ENCODE measurements at places on chromosomes 5 and 9. TPM values are rescaled to one million over a fixed set of nuclear protein-coding genes. Genes with fewer than 3 reads are reported as not detected.

The B4GALT1 gene
- 42.3 TPM for total RNA-seq

- no peak for DNase-seq
Measured at GRCh38 chr5:149466457-149466972, 84.7 kb downstream of the CSNK1A1 start.

- no peak for DNase-seq
Measured at GRCh38 chr9:107504585-107505455, 15.3 kb upstream of the KLF4 start.

The KLF9 gene
- total RNA-seq: 41.5 TPM

DNA sequence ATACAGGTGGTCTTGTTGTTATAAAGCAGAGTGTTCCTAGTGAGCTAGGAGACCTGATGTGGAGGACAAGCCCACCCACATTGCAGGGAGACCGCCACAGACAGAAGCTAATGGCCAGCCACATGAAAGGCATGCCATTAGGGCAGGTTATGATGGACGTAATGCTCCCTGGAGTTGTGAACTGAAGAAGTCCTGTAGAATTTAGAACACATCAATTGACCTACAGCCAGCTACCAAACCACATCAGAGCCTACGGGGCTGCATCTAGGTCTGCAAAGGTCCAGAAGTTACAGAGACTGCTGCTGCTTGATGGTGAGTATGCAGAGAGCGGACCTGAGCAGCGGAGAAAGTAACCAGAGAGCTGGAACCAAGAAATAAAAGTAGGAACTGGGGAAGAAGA is 116.6 kb downstream of the LPAR1 start:
- DNase-seq: no peak

The WHRN gene
- total RNA-seq: 1.3 TPM

DNA sequence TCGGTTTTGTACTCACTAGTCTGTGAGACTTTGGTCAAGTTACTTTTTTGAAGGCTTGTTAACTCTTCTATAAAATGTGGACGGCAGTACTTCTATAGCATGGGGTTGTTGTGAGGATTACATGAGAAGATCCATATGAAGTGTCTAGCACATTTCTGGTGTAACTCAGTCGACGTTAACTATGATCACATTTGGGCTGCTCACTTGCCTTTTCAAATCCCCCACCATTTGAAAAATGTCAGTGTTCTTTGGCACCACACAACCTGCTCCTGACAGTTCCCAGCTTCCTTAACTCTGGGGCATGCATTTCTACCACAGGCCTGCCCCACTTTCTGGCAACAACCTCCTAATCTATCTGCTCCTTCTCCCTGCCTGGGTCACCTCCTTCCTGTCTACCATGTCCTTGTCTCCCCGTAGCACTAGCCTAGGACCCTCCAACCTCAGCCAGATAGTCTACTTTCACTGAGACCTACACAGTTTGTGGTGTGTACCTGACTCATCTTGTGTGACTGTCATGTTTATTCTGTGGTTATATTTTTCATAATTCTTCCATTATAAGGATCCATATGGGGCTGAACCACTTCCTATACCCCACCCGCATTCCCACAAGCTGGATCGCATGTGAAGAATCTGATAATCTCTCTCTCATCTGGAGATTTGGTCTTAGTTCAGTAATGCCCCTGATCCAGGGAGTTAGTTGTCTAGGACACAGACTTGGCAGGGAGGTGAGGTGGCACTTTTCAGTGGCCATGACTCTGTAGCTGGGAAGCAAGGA is 30.2 kb upstream of the BASP1 start:
- DNase-seq: no peak

The BARHL1 gene
- not detected for total RNA-seq

GRCh38 chr5:155040984-155041653 is 27.6 kb downstream of the KIF4B start:
- no peak for DNase-seq

DNA sequence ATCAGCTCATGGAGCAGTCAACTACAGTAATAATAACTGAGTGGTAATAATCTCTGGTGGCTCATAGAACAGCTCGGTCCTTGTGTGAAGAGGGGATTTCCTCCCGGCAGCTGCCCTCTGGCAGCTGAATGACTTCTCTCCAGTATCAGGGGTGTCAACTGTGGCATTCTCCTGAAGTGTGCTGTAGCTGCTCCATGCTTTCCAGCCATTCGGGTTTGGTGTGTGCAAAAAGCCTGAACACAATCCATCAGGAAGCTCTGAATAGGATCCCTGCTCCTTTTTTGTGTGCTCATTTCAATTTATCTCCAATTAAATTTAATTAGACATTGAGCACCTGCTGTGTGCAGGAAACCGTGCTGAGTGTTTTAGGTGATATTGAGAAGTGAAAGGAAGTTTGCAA is 59.8 kb upstream of the BARX1 start:
- no peak for DNase-seq

DNA sequence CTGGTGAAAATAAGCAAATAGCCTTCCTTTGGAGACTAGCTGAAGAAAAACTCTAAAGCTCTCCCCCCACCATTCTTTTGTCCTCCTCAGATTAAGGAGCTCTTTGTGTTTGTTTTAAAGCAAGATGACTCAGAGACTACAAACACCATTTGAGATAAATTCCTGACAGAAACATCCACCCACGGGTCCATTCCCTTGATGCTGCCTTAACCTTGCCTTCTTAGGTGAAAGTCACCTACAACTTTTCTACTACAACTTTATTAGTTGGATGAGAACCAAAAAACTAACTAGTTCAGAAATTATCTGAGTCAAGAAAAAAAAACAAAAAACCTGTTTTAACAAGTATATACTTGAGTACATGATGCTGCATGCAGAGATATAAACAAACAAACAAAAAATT is 831.1 kb downstream of the NR2F1-AS1 start:
- DNase-seq: no peak

The DEPDC1B gene
- total RNA-seq: not detected

The SLC36A2 gene
- 1.8 TPM for total RNA-seq

- no peak for DNase-seq
Measured at GRCh38 chr9:137383081-137383783, 39.7 kb downstream of the EXD3 start.

DNA sequence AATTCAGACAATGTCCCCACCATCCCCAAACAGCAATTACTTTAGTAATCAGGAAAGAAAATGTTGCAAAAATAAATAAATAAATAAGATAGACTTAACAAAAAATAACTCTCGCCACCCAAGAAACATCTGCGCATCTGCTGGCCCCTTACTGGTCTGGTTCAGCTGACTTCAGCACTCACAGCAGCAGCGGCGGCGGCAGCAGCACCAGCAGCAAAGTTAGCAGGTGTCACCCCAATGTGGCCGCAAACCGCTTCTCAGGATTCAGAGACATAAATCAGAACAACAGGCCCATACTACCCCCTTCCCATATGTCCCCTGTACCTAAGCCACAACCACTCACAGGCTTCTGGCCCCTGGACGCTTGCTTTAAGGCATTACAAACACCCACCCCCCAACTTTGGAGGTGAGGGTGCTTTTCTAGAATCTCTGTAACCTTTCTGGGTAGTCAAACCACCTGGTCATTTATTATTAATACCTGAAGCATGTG is 593.0 kb downstream of the BNC2 start:
- no peak for DNase-seq

The IFNK gene
- total RNA-seq: not detected

The EXOSC3 gene
- total RNA-seq: 13.7 TPM

DNA sequence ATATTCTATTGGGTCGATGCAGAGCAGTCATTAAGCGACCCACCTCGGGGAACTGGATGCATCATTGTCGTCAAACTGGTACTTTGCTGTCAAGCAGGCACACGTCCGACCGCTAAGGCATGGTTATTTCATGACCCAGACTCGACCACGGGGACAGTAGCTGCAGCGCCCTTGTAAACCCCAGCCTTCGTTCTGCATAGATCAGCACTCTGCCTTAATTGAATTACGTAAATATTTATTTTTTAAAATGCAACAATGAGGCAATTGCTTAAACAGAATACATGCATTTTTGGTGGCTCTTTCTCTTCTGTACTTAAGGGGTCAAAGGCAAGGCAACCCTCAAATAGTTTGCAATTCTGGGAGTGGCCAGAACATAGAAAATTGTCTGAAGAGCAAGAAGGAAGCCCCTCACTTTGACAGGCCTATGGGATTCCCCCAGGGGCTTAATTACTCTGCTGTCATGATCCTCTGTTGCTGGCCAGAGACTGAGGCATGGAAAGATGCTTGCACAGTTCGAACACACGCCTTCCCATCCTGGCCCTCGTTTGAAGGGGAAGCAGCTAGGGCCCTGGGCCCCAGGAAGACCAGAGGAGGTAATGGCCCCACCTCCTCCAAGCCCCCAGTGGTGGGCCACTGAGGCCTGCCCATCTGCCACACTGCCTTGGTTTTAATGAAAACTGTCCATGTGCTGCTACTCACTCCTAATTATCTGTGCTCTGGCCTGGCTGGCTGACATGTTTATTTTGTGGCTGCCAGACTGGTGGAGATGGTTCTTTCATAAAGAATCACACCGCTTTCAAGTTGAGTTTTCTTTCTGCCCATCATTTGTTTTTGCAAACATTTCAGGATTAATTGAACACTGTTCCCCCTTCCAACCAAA is 169.7 kb upstream of the MAST4 start:
- DNase-seq: no peak

The C9orf72 gene
- 16.6 TPM for total RNA-seq

DNA sequence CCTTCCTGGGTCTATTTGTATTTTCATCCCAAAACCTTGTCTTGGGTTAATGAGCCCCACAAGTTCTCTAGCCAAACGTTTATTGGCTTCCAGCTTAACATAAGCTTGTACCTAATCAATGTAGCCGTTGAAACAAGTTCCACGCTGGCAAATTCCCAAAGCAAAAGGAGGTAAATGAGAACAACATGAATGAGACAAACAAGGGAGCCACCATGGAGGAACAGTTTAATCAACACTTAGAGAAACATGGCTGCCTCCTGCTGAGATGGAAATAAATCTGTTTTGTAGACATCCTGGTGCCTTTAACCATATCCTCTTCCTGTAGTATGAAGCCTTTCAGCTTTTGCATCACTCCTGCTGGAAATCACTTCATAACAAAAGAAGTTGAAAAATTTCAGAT is 166.6 kb upstream of the NFIB start:
- DNase-seq: no peak

DNA sequence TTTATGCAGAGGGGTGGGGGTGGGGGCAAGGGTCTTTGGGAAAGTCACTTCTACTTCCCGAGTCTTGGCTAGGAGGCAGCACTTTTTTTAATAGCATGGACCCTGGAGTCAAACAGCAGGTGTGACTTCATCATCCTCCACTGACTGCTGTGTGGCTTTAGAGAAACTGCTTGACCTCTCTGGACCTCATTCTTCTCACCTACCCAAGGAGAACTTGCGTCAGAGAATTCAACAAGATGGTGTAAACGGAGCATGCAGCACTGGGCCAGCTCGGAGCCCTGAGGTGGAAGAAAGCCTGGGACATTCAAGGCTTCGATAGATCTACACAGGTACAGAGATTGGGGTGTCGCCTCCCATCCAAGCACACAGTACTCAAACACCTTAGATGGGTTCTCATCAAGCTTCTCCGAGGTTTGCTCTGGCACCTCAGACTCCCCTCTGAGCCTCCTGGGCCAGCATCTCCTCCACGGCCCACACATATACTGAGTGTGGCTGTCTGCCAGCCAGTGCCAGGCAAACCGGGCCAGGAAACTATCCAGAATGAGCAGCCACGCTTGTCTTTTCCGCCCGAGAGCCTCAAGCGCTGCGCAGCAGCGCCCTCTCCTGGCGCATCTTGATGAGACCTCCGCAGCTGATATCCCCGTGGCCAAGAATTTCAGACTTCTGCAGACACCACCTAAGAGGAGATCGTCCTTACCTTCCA is 4.6 kb upstream of the SLC25A48 start:
- DNase-seq: peak; percentile 66
